ENCODE measurements at places on chromosomes 2 and 18.

- DNase-seq = no peak
These were observed 71.1 kb downstream of the OSR1 start for GRCh38 chr2:19287324-19287723.

DNA sequence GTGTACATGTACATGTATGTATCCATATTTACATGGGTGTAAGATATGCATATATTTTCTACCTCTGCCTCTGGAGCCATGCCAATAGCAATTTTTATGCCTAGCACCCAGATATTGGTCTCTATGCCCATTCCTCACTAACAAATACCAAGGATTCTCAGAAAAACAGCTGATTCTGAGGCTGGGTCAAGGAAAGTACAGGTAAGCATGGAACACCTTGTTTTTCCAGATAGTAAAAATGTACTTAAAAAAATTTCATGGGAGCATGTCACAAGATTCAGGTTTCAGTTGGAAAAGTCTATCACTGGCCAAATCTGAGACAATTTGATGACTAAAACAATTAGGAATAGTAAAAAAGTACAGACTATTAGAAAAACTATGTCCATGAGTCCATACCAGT is 114.5 kb upstream of the MAPRE2 start:
- no peak for DNase-seq

- DNase-seq = no peak
These were observed 63.4 kb downstream of the LCLAT1 start for GRCh38 chr2:30510409-30510808.

GRCh38 chr18:75247611-75248421 is 37.2 kb downstream of the TSHZ1 start:
- DNase-seq = peak; percentile 28

DNA sequence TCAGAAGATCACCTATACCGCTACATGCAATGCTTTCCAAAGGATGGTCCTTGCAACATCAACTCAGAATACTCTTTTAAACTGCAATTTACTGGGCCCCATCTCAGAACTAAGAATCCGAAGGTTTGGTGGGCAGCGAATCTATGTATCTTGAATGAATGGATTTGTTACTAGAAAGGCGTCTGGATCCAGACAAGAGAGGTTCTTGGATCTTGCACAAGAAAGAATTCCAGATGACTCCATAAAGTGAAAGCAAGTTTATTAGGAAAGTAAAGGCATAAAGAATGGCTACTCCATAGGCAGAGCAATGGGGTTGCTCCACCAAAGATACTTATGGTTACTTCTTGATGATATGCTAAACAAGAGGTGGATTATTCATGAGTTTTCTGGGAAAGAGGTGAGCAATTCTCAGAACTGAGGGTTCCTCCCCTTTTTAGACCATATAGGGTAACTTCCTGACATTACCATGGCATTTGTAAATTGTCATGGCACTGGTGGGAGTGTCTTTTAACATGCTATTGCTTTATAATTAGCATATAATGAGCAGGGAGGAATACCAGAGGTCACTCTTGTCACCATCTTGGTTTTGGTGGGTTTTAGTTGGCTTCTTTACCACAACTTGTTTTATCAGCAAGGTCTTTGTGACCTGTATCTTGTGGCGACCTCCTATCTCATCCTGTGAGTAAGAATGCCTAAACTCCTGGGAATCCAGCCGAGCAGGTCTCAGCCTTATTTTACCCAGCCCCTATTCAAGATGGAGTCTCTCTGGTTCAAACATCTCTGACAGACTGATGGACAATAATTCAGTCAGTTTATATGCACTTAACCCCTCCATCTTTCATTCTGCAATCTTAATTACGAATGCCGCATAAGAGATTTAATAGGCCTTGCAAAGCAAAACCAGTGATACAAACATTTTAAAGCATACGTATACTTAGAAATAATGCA is 7.5 kb upstream of the RMDN2 start:
- DNase-seq = no peak

GRCh38 chr18:78876868-78877267 is 102.8 kb upstream of the SALL3 start:
- no peak for DNase-seq

GRCh38 chr2:9779596-9780264 is 63.5 kb upstream of the TAF1B start:
- peak; percentile 52 for DNase-seq

GRCh38 chr18:4102901-4103300 is 352.2 kb downstream of the DLGAP1 start:
- no peak for DNase-seq

DNA sequence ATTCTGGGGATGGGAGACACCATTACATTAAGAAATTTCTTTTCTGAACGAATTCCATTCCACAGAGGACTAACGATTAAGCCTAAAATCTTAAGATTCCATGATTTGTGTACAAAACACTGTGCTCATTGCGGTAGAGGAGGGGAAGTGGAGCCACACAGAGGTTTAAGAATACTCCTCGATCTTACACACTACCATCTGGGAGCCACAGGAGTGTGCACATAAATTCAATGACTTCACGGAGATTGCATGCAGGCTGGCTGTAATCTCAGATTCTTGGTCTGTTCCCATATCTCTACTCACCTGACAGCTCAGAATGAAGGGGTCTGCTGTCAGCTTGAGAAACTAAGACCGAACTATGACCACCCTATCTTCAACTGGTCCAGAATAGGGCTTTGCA is 762 bp downstream of the VPS4B start:
- DNase-seq = peak; percentile 14

DNA sequence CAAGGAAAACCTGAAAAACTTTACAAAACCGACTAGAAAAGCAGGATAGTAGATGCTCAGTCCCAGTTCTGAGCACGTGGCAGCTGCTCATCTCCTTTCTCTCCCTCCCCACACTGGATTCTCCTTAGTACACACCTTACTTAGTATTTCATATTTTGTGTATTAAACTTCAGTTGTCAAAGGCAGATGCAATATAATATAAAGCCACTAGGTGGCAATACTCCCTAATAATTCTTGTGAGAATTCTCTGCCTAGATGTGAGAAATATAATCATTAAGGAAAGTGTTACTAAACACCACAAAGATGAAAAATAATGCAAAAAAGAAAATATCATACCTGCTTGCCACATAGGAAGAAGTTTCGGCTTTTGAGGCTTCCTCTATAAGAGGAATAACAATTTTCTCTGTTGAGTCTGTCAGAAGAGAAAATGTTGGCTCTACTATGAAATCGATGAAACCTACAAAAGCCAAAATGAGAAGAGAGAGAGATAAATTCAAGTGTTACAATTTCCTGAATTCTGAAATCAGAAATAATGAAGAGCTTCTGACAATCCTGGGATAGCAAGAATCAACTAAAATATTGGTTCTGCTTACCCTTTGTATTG is 200.6 kb downstream of the PPP1R1C start:
- DNase-seq = peak; percentile 28

DNA sequence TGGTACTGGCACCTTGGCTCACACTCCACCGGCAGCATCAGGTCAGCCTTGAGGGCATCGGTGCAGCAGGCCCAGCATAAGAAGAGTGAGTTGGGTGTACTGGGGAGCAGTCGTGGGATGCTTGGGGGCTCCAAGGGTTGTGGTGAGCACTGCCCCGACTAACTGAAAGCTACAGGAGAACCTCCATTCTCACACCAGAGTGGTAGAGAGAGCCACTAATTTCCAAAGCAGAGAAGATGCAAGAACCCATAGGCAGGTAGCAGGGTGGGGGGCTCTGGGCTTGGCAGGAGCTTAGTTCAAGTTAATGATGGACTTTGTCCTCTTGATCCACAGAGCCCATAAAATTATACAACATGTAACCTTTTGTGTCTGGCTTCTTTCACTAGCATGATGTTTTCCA is 148.0 kb upstream of the SMAD2 start:
- no peak for DNase-seq

- DNase-seq = no peak
These were observed 264.7 kb downstream of the RNF152 start for GRCh38 chr18:61628085-61628484.

GRCh38 chr2:171244970-171245782 is 84.5 kb upstream of the TLK1 start:
- no peak for DNase-seq

DNA sequence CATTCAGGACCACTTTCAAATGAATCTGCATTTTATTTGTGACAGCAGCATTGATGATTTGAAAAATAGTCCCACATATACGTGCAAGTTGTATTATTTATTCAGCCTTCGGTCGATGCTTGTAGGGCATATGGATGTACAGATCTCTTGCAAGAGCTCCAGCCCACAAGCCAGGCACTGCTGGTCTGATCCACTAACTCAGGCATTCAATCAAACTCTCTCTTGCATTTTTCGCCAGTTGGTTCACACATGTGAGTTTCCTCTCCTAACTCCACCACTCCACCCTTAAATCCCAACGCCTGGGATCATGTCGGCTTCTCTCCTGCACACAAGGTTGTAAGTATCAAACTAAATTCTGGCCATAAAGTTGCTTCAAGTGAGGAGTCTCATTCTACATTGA is 318.7 kb downstream of the CYP26B1 start:
- DNase-seq = no peak

DNA sequence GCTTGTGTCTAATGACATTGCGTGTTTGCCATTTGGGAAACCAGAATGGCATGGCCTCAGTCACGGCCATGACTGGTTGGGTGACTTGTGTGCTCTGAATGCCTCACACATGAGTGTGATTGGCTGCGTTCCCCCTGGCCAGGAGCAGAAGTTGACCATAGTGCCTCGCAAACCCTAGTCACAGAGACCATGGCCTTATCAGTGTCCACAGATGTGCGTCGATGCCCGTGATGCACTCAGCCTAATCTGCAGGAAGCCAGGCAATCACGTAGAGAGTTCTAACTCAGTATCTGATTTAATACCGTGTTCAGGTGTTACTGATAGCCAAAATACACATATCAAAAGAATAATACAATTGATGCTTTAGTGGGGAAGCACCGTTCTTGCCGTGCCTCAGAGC is 64.0 kb downstream of the BOLA3 start:
- DNase-seq = no peak

- peak; percentile 32 for DNase-seq
These were observed 12.5 kb downstream of the NMS start for GRCh38 chr2:100482741-100483140.

DNA sequence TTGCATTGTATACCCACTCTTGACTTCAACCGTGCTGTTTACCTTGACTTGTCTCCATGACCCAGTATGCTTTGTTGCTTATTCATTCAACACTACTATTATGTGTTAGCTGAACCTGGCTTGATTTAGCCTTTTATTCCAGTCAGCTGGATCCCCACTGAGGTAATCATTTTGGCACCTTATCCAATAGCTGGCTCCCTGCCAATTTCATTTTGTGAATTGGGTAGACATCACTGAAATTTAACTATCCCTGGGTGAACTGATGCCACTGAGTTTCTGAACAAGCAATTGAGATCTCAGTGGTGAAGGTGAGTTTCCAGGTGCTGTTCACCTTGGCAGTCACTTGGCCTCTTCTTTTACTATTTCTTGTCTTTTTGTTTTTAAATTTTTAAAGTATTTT is 584.3 kb downstream of the ADCYAP1 start:
- DNase-seq = no peak

GRCh38 chr2:157486596-157487270 is 42.8 kb upstream of the CYTIP start:
- DNase-seq = no peak

DNA sequence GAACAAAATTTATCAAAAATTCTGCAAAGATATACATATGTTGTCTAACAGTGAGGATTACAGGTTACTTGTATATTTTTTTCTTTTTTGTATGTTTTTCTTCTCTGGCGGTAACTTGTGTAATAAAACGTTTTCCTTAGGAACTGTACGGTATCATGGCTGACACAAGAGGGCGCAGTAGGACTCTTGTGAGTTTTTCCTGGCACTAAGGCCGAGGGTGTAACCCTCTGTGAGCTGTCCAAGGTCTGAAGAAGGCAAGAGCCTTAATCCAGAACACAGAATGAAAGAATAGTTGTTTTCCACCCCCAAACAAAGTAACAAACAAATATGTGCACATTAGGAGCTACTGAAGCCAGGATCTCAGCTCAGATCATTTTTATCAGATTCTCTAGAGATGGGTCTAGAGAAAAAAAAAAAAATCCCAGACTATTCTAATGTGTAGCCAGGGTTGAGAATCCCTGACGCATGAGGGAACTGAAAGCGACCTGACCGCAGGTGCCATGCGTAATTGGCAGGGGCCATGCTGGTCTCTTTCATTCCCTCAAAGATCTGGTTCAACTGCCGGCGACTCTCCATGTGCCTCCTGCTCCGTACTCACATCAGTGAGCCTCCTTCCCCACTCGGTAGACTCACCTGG is 27.0 kb downstream of the TMEM200C start:
- peak; percentile 86 for DNase-seq

- no peak for DNase-seq
These were observed 82.2 kb upstream of the KCTD1 start for GRCh38 chr18:26630596-26630995.

DNA sequence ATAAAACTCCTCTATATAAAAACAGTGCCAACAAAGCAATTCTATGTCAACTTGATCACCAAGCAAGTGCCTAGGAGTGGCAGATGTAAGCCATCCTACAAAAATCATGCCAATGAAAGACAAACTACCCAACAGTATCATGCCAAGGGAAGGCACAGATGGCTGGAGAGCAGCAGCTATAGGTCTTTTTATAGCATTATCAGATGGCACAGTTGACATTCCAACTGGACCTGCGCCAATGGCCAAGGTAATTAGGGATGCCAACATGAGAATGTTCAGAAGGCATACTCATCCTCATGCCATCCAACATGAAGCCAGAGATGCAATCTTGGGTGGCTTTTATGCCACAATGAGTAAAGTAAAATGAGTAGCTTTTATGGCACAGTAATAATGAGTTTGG is 237.3 kb downstream of the OTX1 start:
- DNase-seq = no peak

DNA sequence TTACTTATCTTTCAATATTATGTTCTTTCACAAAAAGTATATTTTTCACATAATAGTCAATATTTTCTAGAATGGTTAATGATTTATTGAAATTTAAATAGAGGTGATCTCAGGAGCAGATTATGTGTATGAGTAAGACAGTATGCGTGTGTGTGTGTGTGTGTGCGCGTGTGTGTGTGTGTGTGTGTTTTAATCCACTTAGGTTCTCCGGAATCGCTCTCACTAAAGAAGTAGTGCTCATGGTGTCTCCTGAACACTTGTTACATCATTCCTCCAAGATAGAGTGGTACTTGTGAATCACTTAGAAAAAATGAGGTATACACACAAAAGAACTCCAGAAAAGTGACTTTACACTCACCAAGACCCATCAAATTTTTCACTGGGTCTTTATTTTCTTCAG is 91.0 kb upstream of the KCNH7 start:
- DNase-seq = no peak

GRCh38 chr2:227515742-227516141 is 43.8 kb downstream of the AGFG1 start:
- no peak for DNase-seq

- DNase-seq = no peak
These were observed 8.8 kb upstream of the RAPH1 start for GRCh38 chr2:203543898-203544328.

DNA sequence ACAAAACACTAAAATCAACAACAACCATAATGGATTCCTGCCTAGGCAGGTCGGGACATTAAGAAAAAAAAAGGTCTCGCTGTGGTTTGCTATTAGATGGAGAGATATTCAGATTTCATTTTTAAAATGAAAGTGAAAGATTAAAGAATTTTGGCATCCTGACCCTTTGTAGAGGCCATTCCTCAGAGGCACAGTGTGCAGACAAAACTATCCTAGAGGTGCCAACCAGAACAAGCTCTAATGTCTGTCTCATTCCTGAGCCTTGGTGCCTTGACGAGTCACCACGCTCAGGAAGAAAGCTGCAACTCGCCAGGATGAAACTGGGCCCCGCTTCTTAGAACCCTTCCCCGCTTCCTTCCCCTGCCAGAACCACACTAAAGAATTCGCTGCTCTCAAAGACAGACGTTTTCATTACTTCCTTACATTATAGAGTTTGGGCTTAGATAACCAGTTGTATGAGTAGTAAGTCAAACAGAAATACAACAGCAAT is 156.0 kb downstream of the TGIF1 start:
- DNase-seq = no peak

All from GM12865 (cell line).